Stromal cell of bone marrow (primary cell): ENCODE measurements at places on chromosomes 13 and 19.
A peak's percentile ranks its signal among the peaks of the same experiment; 100 is the strongest.

DNA sequence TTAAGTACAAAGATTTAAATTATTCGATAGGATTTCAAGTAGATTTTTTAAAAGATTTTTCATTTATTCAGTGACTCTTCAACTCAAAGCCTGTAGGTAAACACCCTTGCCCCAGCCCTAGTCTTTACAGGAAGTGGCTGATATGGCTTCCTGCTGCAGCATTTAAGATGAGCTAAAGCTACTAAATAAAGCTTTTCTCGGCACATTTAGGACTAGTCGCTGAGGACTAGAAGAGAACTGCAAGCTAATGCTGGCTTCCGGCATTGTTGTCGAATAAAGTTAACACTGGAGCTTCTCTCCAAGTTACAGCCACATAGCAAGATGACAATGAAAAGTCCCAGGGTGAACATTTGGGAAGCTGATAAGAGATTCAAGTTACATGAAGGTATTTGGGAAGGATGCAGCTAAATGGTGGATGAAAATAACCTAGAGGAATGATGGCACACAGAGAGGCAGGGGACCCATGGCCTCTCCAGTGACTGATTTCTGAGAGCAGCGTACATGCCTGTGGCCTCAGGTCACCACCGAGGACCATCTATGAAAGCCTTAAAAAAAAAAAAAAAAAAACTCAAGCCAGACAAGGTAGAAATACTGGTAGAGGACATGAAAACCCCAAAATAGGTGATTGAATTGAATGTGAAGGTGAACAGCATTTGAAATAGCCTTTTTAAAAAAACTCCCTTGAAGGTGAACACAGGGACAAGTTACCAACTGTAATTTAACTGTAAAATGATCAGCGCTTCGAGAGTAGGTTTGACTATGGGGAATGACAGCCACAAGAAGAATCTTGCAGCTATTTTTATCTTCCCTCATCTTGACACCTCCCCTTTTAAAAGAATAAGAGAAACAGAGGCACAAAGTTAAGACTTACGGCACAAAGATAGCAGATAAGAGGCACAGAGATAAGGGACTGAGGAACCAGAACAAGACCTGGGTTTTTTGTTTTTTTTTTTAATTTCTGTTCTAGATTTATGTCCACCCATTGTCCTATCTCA, 155.4 kb downstream of the DCT start:
- DNase-seq: no peak

DNA sequence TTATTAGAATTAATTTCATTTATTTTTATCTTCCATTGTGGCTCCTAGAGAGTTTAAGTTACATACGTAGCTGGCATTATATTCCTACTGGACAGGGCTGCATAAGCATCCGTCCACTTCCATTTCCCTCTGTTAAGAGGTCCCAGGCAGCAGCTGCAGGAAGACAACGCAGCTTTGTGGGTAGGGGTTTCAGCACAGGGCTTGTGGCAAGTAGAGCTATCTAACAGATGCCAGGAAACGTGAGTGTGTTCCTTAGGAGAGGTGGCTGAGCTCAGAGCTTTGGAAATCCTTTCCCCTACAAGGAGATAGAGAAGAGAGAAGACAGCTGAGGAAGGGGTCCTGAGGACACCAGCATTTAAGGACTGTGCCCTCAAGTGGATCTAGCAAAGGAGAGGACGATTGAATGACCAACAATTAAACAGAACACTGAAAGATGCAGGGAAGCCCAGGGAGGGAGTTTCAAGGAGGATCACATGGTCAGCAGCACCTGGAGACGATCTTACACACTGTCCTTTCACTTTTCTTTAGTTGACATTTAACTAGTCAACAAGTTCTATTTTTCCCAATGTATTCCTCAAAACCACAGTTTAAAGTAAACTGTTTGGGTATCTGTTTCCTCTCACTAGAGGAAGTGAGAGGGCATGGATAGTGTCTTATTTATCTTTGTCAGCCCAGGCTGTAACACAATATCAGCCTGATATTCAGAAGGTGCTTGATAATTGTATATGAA, 2.3 kb upstream of the N4BP2L1 start:
- DNase-seq: no peak

GRCh38 chr19:13097033-13097462, 5.6 kb downstream of the LYL1 start:
- DNase-seq: no peak

DNA sequence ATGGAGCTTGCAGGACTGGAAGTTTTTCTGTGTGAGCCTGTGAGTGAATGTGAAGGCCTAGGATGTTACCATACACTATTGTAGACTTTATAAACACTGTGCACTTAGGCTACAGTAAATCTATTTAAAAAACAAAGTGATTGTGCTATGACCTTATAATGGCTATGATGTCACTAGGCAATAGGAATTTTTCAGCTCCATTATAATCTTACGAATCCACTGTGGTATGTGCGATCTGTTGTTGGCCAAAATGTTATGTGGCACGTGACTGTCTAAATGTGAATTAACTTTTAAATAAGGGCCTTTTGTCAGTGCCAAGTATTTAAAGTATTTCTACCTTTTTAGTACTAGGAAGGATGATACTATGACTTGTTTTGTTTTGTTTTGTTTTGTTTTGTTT, 54.9 kb downstream of the DPY19L3 start:
- DNase-seq: no peak

- DNase-seq: peak; percentile 6
Observed at GRCh38 chr13:110274687-110275086, 32.3 kb downstream of the COL4A1 start.

DNA sequence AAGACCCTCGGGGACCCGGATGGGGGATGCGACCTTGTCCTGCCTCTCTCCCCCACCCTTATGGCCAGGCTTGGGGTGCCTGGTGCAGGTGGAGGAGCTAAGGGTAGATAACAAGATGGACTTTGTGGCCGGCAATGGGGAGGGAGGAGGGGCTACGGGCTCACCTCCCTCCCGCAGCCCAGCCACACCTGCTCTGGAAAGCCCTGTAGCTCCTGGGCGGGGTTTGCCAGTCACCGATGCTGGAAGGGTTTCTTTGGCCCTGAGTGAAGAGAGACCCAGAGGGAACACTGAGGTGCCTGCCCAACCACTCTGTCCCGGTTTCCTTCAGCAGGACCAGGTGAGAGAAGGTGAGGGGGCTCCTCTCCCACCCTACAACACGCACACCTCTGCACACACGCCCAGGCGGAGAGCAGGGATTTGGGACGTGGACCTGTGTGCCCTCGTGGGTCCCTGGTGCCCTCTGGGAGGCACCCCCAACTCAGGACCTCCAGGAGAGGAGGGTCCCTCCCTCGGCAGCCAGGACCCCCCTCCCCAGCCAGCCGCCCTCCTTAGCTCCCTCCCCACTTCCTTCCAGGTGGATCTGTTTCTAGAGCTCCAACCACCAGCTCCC, at the start of gene FUT2:
FUT2 (plus strand) TSS at position 229 of the 610 bp plus-strand sequence. CDS start 6,986 bp downstream, outside the sequence.
- DNase-seq: no peak

DNA sequence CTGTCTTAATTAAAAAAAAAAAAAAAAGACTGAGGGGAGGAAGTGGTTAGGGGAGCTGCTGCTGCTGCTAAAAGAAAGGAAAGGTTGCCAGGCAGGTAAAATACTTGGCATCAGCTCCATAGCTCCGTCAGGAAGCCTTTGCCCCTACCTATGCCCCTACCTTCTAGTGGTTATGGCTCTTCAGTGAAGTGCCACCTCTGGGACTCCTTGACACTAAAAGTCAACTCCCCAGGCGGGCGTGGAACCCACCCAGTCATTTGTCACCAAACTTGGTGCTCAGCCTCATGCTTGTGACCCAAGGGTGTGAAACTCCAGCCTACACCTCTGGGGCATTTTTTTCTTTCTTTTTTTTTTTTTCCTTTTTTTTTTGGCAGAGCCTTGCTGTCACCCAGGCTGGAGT, 4.9 kb upstream of the NECTIN2 start:
- no peak for DNase-seq

- DNase-seq: no peak
Observed at GRCh38 chr19:14554382-14554812, 17.5 kb downstream of the NDUFB7 start.

DNA sequence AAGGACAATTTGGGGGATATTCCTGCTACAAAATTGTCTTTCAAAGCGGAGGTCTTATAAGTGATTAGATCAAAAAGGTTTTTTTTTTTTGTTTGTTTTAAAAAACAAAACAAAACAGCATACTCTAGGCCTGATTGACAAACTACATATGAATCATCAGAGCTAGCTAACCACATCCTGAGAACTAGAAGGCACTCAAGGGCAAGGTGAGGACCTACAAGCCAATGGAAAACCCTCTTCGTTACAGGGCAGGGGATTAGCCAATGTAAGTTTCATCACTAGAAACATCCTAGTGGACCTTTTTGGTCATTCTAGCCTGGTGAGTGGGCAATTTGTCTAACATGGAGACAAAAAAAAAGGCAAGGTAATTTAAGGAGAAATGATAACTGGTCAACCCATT, 428.6 kb downstream of the RFC3 start:
- no peak for DNase-seq

DNA sequence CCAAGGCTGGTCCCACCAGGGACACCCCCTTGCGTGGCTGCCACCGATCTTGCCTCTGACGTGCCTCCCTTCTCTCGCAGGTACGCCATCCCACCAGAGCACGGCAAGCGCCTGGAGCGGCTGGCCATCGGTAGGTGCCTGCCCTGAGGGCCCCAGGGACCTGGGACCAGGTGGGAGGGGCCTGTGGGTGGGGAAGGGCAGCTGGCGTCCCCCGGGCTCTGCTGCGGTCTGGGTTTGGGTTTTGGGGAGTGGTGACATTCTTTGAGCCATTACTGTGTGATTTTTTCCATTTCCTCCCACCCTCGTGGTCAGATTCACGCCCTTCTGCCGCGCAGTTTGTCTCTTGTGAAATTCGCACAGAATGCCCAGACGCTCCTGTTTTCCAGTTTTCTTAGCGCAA, 102.0 kb downstream of the KDM4B start:
- DNase-seq: no peak

- DNase-seq: no peak
Observed at GRCh38 chr13:34421347-34421719, 520.7 kb upstream of the NBEA start.

GRCh38 chr13:26742691-26743358, 17.8 kb downstream of the GPR12 start:
- no peak for DNase-seq

DNA sequence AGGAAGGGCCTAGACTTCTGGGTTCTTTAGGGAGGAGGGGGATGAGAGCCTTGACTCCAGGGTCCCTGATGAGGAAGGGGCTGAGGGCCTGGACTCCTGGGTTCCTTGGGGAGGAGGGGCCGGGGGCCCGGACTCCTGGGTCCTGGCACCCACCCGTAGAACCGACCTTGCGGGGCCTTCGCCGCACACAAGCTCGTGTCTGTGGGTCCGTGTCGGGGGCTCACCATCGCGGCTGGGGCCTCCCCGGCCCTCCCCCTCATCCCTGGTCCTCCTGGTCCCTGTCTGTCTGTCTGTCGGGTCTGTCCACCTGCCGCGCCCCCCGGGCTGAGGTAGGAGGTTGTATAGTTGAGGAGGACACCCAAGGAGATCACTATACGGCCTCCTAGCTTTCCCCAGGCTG, 662 bp upstream of the SPACA6 start:
- no peak for DNase-seq

DNA sequence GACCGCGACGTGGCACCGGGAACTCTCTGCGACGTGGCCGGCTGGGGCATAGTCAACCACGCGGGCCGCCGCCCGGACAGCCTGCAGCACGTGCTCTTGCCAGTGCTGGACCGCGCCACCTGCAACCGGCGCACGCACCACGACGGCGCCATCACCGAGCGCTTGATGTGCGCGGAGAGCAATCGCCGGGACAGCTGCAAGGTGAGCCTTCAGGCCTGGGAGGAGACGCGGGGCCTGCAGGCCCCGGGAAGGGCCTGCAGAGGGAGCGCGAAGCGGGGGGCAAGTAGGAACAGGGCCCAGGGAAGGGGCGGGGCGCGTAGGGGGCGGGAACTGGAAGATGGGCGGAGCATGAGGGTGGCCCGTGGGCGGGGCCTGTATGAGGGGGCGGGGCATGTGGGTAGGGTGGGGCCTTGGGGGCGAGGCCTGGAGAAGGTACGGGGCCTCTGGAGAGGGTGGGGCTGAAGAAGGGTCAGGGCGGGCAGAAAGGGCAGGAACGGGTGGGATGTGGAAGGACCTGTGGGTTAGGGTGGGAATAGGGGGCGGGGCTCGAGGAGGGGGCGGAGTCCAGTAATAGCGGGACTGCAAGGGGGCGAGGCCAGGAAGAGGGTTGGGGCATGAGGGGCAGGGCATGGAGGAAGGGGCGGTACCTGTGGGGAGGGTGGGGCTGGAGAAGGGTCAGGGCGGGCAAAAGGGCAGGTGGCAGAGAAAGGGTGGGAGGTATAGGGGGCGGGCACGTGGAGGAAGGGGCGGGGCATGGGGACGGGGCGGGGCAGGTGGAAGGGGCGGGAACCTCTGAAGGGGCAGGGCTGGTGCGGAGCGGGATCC, 2.5 kb downstream of the CFD start:
- no peak for DNase-seq

GRCh38 chr13:33284916-33285315, 639 bp downstream of the STARD13 start:
- DNase-seq: no peak

GRCh38 chr13:21130116-21130515, 46.2 kb downstream of the SKA3 start:
- DNase-seq: no peak

- no peak for DNase-seq
Observed at GRCh38 chr13:55554741-55555140, 1586.0 kb upstream of the PRR20A start.

- no peak for DNase-seq
Observed at GRCh38 chr13:56653043-56653442, 487.7 kb upstream of the PRR20A start.

- DNase-seq: no peak
Observed at GRCh38 chr13:81597101-81597500, 1256.2 kb upstream of the SPRY2 start.

DNA sequence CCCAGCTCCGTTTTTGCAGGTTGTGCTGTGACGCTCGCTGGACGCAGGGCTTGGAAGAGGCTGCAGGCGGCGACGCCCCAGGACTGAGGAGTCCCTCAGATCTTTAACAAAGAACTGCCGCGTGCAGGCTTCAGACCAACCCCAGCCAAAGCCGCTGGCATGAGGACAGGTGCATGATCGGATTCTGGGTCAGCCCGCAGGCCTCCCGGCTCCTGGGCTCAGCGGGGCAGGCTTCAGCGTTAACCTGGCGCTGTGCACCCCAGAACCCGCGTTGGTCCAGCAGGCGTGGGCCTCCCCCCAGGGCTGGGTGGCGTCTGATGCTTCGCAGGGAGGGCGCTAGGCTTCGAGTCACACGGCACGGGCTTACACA, 920 bp upstream of the TIMM13 start:
- DNase-seq: no peak

DNA sequence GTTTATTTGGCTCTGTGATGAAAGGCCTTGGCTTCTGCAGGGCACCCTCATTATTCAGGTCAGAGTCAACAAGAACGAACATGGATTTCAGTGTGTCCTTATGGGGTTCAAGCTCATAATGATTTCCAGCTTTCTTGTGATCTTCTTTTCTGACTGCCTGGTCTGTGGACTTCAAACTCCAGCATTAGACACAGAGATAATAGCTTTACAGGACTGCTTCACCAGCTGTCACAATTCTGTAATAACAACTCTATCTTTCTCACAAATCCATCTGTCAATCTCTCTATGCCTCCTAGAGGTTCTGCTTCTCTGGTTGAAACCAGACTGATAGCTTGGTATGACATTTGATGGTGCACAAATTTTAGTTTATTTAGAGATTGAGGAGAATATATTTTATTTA, 13.1 kb upstream of the SLITRK6 start:
- DNase-seq: no peak

- no peak for DNase-seq
Observed at GRCh38 chr19:13764821-13765394, 586 bp downstream of the MRI1 start.
